Right renal cortex interstitium (tissue), 3 donors: ENCODE measurements at places on chromosomes 12 and 14. TPM values are rescaled to one million over a fixed set of nuclear protein-coding genes. Genes with fewer than 3 reads are reported as not detected.

- no peak for DNase-seq
These were observed 384.7 kb downstream of the GRIN2B start for GRCh38 chr12:13596714-13597113.

DNA sequence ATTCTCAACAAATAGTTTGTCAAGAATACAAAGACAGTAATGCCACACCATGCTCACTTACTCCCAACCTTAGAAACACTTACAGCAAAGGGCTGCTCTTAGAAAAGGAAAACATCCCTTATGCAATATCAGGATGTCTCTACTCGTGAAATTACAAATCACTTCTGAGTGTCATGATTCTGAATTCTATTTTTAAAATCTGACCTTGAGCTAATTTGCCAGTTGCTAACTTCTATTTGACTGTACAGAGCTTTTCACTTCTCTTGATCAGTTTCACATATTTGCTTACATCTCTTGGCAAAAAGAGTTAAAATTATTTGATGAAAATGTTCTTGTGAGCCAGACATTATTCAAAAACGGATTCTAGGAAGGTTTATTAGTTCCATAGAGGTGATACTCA lies 136.7 kb upstream of the SLC35F4 start:
- DNase-seq = no peak

- DNase-seq = no peak
These were observed 18.7 kb downstream of the CCDC63 start for GRCh38 chr12:110865521-110865920.

DNA sequence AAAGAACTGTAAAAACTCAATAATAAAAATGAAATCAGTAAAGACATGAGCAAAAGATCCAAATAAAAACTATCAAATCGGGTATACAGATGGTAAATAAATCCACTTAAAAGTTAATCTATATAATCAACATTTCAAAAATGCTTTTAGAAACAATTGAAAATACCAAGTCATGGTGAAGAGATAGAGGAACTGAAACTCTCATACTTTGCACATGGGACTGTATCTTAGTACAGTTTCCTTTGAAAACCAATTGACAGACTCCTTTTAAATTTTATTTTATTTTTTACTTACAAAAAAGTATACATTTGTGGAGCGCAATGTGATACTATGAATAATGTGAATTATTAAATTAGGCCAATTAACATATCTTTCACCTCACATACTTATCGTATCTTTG lies 98.6 kb upstream of the FAR2 start:
- no peak for DNase-seq

DNA sequence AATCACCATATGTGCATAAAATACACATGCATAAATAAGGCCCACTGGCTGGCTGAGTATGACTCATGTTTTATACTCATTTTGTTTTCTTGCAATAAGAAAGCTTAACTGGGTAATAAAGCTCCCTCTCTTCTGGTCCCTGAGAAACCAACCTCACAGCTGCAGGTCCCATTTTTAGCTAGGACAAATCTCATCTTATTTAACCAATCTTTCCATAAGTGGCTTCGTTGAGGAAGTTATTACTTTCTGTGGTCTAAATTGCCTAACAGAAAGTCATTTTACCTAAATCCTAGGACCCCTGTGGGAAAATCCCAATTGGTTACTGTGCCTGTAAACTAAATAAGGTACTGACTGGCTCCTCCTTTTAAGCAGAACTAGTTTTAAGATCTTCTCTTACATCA lies 232.8 kb upstream of the FBXO33 start:
- no peak for DNase-seq

NYNRIN gene
- polyA plus RNA-seq = 40.3 TPM

HOTAIR gene
- polyA plus RNA-seq = 2.9 TPM

RPGRIP1 gene
- 0.39 TPM for polyA plus RNA-seq

- no peak for DNase-seq
These were observed 1.6 kb downstream of the SCARB1 start for GRCh38 chr12:124861898-124862676.

DNA sequence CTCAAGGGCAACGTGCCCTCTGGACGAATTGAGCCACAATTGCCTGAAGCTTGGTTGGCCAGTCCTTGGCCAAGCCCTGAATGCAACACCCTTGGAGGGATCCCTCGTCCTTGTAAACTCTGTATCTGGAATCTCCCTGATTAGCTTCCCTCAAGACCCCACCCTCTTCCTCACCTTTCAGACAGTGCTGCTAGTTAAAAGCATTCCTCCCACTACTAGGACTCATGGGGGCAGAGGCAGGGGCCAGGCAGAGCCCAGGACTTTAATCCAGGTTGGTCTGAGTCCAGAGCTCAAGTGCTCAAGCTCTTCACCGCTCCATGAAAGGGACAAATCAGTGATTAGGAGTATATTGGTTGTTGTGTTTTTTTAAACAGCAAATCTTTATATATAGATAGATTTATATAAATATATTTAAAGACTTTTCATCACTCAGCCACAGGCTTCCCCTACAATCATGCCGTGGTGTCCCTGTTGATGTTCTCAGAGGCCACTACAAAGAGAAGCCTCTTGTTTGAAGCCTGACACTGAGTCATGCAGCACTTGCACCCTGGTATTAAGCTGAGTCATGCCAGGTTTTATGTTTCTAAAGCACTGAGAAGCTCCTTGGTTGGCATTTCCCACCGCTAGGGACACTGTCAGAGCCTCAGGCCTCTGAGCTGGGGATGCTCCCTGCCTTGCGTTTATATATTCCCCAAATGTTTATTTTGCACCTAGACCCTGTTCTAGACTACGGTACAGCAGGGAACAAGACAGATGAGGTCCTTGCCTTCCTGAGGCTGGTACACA lies 53.8 kb upstream of the GSC start:
- DNase-seq = no peak

- no peak for DNase-seq
These were observed 62.3 kb downstream of the ETV6 start for GRCh38 chr12:11711651-11712327.

HOXC13 gene
- polyA plus RNA-seq = not detected
